ENCODE measurements at places on chromosomes 2 and 18. TPM values are rescaled to one million over a fixed set of nuclear protein-coding genes. Genes with fewer than 3 reads are reported as not detected.

Gene HK2
- total RNA-seq, result 6.8 TPM

Gene CTDP1
- 31.7 TPM for total RNA-seq

- no peak overlapping the region for H3K4me3 ChIP-seq
- H3K4me1 ChIP-seq, result no peaks in the 10 kb centered on the region
- DNase-seq, result no peak
- H3K27me3 ChIP-seq, result no peaks in the 10 kb centered on the region
- H3K36me3 ChIP-seq, result no peaks in the 10 kb centered on the region
Observed at GRCh38 chr2:8116661-8117060, 565.2 kb upstream of the ID2 start.

DNA sequence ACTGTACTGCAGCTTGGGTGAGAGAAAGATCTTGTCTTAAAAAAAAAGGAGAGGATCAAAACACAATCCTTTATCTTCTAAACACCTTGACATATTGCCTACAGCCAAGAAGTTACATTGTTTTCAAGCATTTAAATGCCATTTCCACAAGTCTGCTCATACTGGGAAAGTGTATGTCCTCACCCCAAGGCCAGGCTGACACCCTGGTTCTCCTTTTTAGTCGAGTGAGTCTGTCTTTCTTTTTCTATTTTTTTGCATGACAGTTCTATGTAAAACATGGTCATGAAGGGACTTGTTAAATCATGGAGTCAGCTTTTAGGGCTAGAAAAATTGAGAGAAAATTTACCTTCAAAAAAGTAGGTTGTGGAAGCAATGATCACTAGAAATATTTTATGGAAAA lies 233.3 kb downstream of the FAM210A start:
- no peak overlapping the region for H3K27ac ChIP-seq
- no peaks in the 10 kb centered on the region for H3K27me3 ChIP-seq
- no peak overlapping the region for H3K4me3 ChIP-seq
- peaks cover 12% of the 10 kb centered on the region for H3K36me3 ChIP-seq
- DNase-seq, result no peak

DNA sequence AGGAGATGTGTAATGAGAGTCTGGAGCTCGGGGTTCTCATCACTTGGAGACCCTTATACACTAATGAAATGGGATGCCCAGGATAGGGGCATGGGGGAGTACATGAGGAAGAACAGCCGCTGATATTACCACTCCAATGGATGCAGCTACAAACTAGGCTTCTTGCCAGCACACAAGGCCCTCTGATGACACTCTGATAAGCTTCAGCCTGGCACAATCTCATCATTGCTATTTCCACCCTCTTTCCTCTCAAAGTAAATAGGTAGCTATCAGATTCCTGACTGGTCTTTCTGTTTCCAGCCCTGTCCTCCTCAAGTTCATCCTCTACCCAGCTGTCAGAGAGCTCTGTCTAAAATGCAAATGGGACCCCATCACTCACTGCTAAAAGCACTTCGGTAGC lies 103.0 kb downstream of the GPR39 start:
- no peaks in the 10 kb centered on the region for H3K27me3 ChIP-seq
- no peaks in the 10 kb centered on the region for H3K4me1 ChIP-seq
- H3K36me3 ChIP-seq, result no peaks in the 10 kb centered on the region
- no peak overlapping the region for H3K4me3 ChIP-seq
- no peak for DNase-seq

Gene DLGAP1
- total RNA-seq, result 2.0 TPM

GRCh38 chr2:45006942-45007287 lies 2.3 kb downstream of the SIX2 start:
- H3K4me3 ChIP-seq, result no peak overlapping the region
- H3K27me3 ChIP-seq, result no peaks in the 10 kb centered on the region
- peaks cover 16% of the 10 kb centered on the region for H3K4me1 ChIP-seq
- no peak for DNase-seq
- peaks cover 8% of the 10 kb centered on the region for H3K36me3 ChIP-seq

- no peak overlapping the region for H3K27ac ChIP-seq
- H3K4me3 ChIP-seq, result no peak overlapping the region
- no peaks in the 10 kb centered on the region for H3K36me3 ChIP-seq
- no peaks in the 10 kb centered on the region for H3K4me1 ChIP-seq
- H3K27me3 ChIP-seq, result no peaks in the 10 kb centered on the region
Observed at GRCh38 chr2:118498943-118499342, 348.5 kb downstream of the EN1 start.

Gene CYS1
- total RNA-seq, result 13.8 TPM

GRCh38 chr2:55155206-55155605 lies 76.9 kb downstream of the CLHC1 start:
- peaks cover 68% of the 10 kb centered on the region for H3K4me1 ChIP-seq
- no peak for DNase-seq
- no peak overlapping the region for H3K4me3 ChIP-seq
- H3K27me3 ChIP-seq, result no peaks in the 10 kb centered on the region
- no peaks in the 10 kb centered on the region for H3K36me3 ChIP-seq

- no peaks in the 10 kb centered on the region for H3K4me1 ChIP-seq
- H3K4me3 ChIP-seq, result no peak overlapping the region
- peak overlapping the region; percentile 2 for H3K27ac ChIP-seq
- H3K36me3 ChIP-seq, result peaks cover 9% of the 10 kb centered on the region
- H3K27me3 ChIP-seq, result no peaks in the 10 kb centered on the region
- DNase-seq, result peak; percentile 71
Observed at GRCh38 chr2:85851253-85852151, 37.3 kb downstream of the ST3GAL5 start.

GRCh38 chr2:112121682-112122254 lies 16.4 kb upstream of the FBLN7 start:
- H3K27me3 ChIP-seq, result no peaks in the 10 kb centered on the region
- peaks cover 13% of the 10 kb centered on the region for H3K36me3 ChIP-seq
- H3K4me3 ChIP-seq, result no peak overlapping the region
- DNase-seq, result no peak

- H3K4me1 ChIP-seq, result no peaks in the 10 kb centered on the region
- no peak overlapping the region for H3K27ac ChIP-seq
- no peaks in the 10 kb centered on the region for H3K27me3 ChIP-seq
- DNase-seq, result no peak
- H3K36me3 ChIP-seq, result no peaks in the 10 kb centered on the region
- H3K4me3 ChIP-seq, result no peak overlapping the region
Observed at GRCh38 chr2:157470321-157470720, 26.4 kb upstream of the CYTIP start.

Gene TANC1
- 45.4 TPM for total RNA-seq

- H3K4me1 ChIP-seq, result no peaks in the 10 kb centered on the region
- H3K36me3 ChIP-seq, result no peaks in the 10 kb centered on the region
- peak overlapping the region; percentile 73 for H3K4me3 ChIP-seq
- no peak for DNase-seq
- no peaks in the 10 kb centered on the region for H3K27me3 ChIP-seq
Observed at GRCh38 chr2:224038830-224039079, 331 bp downstream of the SERPINE2 start.

DNA sequence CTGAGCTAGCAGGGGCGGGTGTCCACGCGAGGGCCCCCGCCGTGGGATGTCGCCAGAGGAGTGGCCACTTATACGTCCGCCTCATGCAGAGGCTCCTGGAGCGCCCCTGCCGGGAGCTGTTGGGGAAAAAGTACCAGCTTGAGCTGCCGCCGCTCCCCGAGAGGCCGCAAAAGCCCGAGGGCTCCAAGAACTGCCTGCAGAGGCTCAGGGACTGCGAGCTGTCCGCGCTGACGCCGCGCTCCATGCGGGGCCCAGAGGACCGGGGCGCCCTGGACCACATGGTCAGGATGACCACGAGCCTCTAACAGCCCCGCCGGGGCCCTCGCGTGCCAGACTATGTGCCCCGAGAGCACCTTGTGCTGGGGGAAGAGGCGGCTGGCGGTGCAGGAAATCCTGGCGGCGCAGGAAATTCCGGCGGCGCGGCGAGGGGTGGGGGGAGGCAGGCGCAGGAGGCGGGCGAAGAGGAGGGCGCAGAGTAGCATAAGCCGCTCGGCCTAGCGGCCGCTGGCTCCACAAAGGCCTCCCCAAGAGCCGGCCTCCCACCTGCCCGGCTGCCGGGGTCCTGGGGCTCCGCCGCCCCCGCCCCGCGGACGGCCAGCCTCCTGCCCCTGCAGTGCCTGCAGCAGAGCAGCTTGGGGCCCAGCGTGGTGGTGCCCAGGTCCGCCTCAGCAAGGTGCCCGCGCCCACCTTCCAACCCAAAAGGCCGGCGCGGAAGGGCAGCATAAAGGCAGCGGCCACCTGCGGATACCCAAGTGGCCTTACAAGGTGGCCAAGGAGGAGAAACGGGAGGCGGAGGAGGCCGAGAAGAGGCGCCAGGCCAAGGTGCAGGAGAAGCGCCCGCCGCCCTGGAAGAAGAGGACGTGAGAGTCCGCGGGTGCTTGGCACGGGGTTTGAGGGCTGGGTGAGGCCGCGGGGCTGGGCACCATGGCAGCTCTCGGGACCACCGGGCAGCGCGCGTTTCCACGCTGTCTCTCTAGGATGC lies 42.1 kb upstream of the TRIM43B start:
- no peaks in the 10 kb centered on the region for H3K36me3 ChIP-seq
- no peaks in the 10 kb centered on the region for H3K27me3 ChIP-seq
- H3K27ac ChIP-seq, result no peak overlapping the region
- H3K4me3 ChIP-seq, result peak overlapping the region; percentile 72

GRCh38 chr2:177692042-177692782 lies 299.6 kb downstream of the AGPS start:
- H3K4me3 ChIP-seq, result no peak overlapping the region
- H3K27me3 ChIP-seq, result no peaks in the 10 kb centered on the region
- no peak for DNase-seq
- H3K36me3 ChIP-seq, result no peaks in the 10 kb centered on the region

DNA sequence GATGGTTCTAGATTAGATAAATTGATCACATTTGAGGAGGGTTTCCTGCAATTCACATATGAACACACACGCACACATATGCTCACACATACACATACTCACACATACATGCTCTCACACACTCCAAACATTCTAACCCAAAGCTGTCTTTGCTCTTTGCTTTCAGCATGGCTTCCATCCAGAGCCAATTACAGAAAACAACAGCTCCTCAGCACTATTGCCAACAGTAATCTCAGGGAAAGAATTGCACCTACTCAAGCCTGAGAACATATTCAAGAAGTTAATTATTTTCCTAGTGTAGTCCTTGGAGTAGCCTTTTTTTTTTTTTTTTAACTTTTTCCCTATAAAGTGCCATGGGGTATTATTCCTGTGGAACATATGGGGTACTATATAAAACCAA lies 246.9 kb upstream of the PARD3B start:
- no peaks in the 10 kb centered on the region for H3K4me1 ChIP-seq
- DNase-seq, result no peak
- no peaks in the 10 kb centered on the region for H3K27me3 ChIP-seq

GRCh38 chr2:100640431-100641124 lies 77.8 kb downstream of the PDCL3 start:
- no peaks in the 10 kb centered on the region for H3K36me3 ChIP-seq
- H3K4me1 ChIP-seq, result no peaks in the 10 kb centered on the region
- no peaks in the 10 kb centered on the region for H3K27me3 ChIP-seq

GRCh38 chr2:64727013-64727767 lies 73.5 kb upstream of the SERTAD2 start:
- H3K4me3 ChIP-seq, result no peak overlapping the region
- H3K36me3 ChIP-seq, result no peaks in the 10 kb centered on the region
- no peaks in the 10 kb centered on the region for H3K4me1 ChIP-seq
- H3K27ac ChIP-seq, result no peak overlapping the region
- no peak for DNase-seq

- H3K27me3 ChIP-seq, result no peaks in the 10 kb centered on the region
- H3K27ac ChIP-seq, result peak overlapping the region; percentile 92
- H3K4me1 ChIP-seq, result no peaks in the 10 kb centered on the region
- peak; percentile 49 for DNase-seq
Observed at GRCh38 chr2:241609859-241610793, 26.8 kb downstream of the THAP4 start.

DNA sequence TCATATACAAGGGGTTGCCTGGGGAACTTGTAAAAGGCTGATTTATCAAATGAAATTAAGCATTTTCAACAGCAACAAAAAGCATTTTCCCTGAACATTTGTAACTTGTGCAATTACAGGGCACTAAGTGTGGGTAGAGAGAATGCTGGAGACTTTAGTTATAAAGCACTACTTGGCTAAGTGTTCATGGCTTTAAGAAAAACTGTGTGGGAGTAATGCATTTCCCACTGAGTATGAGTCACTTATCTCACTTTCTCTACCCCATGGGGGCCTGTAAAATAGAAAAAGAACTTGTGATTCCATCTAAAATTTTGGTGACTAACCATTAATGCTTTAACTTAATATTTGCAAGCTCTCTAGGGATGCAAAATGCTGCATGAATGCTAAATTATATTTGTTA lies 193.4 kb downstream of the CCDC102B start:
- H3K27ac ChIP-seq, result no peak overlapping the region
- no peak overlapping the region for H3K4me3 ChIP-seq
- H3K4me1 ChIP-seq, result no peaks in the 10 kb centered on the region
- no peaks in the 10 kb centered on the region for H3K36me3 ChIP-seq

- no peak overlapping the region for H3K4me3 ChIP-seq
- DNase-seq, result no peak
- peaks cover 65% of the 10 kb centered on the region for H3K27me3 ChIP-seq
Observed at GRCh38 chr2:199465988-199466691, 8.4 kb upstream of the SATB2 start.

DNA sequence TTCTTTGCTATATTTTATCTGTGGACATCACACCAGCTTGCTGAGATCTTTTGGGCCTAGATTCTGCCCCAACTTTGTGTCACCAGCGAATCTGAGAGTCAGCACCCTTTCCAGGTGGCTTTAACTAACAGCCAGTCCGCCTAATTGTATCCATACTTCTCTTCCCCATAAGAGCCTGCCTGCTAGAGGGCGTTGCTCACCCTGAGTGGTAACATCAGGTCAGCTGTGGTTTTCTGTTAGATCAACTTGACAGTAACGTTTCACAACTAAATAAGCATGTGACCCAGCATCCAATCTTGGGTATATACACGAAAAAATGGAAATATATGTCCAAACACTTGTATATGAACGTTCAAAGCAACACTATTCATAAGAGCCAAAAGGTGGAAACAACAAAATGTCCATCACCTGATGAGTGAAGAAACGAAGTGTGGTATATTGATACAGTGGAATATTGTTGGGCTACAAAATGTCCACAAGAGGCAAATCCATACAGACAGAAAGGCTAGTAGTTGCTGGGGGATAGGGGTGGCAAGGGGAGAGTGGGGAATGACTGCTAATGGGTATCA lies 24.9 kb downstream of the EFHD1 start:
- peaks cover 4% of the 10 kb centered on the region for H3K4me1 ChIP-seq
- DNase-seq, result no peak
- peaks cover 7% of the 10 kb centered on the region for H3K36me3 ChIP-seq
- no peak overlapping the region for H3K4me3 ChIP-seq

Gene LOXL3
- 19.8 TPM for total RNA-seq

Gene CD226
- 3.3 TPM for total RNA-seq

Gene FOXD4L1
- total RNA-seq, result not detected

Gene STK36
- total RNA-seq, result 17.7 TPM

Gene PFN4
- total RNA-seq, result not detected

Gene GKN1
- total RNA-seq, result 1.9 TPM

All from ascending aorta (tissue), 2 donors.